ENCODE measurements at places on chromosomes 16 and 17.

DNA sequence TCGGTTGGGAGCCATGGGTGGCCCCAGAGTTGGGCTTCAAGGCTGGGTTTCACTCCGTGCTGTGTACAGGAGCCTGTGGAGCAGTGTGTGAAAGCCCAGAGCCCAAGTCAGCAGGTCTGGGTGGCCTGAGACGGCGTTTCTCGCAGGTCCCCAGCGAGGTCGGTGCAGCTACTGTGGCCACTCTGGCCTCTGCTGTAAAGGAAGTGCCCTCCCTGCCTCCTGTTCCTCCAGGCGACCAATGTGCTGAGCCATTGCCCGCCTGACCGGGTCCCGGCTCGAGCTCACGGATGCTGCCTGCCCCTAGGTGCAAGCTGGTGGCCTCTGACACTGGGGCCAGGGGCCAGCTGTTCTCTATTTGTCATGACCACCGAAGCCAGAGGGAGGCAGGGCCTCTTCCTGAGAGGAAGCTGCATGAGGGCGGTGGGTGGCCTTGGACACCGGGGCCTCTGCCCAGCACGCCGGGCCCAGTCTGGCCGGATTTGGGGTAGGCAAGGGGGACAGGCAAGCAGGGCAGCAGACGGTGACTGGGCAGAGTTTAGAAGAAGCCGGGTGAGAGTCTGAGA, 170.9 kb downstream of the IRF8 start:
- no peak for DNase-seq

GRCh38 chr16:75745242-75745641, 19.0 kb upstream of the CPHXL start:
- no peak for DNase-seq

GRCh38 chr16:8713635-8714172, 39.3 kb downstream of the ABAT start:
- DNase-seq = no peak

DNA sequence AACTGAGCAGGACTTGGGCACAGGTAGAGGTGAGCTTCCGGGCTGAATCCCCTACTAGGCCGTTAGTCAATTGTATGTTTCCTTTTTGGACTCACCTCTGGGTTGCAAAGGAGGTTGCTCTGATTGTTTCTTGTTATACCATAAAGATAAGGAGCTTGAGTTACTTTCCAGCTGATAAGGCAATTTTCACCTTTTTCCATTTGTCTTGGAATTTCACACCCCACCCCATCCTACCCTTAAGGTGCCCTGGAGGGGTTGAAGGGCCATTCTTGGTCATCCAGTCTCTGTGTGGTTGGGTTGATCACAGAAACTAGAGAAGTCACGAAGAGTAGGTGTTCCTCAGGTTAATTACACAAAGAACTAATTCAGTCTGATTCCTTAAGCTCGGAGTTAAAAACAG, 162.2 kb downstream of the CDH13 start:
- no peak for DNase-seq

- no peak for DNase-seq
Measured at GRCh38 chr17:60901242-60901641, 223.6 kb downstream of the BCAS3 start.

DNA sequence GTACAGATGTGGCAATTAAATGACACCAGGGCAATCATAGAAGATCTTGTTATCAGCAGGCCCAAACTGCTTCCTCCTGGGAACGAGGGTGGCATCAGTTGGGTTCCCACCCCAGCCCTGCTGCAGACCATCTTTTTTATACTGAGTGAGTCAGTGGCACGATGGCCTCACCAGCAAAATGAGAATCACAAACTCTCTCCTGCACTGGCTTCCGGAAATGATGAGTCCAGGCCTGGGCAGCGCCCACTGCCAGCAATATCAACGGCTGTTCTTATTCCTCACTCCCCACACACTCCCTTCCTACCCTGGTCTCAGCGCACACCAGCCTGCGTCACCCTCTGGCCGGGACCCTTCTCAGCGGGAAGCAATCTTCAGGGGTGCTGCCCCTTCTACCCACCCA, 340.3 kb downstream of the FOXL1 start:
- no peak for DNase-seq

GRCh38 chr17:27535178-27535928, 79.1 kb downstream of the KSR1 start:
- DNase-seq = no peak

DNA sequence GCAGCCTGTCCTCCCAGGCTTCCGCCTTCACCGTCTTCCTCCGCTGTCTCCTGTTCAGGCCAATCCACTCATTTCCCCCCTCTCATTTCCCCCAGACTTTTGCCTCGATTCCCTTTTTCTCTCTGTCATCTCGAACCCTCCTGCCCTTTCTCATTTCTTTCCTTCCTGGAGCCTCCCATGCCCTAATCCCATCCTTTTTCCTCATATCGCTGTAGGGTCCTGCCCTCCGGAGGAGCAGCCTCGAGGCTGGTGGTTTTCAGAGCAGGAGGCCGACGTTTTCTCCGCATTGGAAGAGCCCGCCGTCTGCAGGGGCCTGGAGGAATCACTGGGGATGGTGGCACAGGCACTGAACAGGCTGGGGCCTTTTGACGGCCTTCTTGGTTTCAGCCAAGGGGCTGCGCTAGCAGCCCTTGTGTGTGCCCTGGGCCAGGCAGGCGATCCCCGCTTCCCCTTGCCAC, 597 bp downstream of the OVCA2 start:
- no peak for DNase-seq

GRCh38 chr17:13671771-13672170, 70.0 kb upstream of the HS3ST3A1 start:
- DNase-seq = no peak

- no peak for DNase-seq
Measured at GRCh38 chr17:83200751-83201150, 121.3 kb downstream of the METRNL start.

- no peak for DNase-seq
Measured at GRCh38 chr16:87133112-87133850, 183.9 kb downstream of the C16orf95 start.

DNA sequence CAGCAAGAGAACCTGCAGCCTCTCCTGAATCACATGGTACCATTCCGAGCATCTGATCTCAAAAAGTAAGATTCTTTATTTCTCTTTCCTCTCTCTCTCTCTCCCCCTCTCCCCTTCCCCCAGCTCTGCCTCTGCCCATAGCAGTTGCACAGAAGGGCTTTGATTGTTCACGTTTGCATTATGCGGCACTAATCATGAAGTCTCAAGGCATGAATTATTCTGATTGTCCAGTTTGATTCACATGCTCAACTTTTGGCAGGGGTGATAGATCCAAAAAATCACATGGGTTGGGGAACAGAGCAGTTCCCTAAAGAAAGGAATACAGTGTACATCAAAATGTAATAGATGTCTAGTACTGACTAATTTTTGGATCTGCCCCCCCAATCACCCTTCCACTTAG, 380.0 kb upstream of the SOX9 start:
- no peak for DNase-seq

DNA sequence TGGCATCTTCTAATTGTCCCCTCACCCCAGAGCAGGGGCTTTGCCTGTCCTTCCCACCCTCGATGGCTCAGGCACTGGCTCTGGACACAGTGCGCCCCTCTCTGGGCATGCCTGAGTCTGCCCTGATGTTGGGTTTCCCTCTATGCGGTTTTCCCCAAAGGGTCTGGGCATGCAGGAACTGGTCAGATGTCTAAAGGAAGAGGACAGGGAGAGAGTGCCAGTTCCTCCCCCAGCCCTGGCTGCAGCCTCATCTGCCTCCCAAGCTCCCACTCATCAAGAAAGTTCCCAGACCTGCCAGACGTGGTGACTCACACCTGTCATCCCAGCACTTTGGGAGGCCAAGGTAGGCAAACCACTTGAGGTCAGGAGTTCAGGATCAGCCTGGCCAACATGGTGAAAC, 41.3 kb upstream of the PABPN1L start:
- DNase-seq = no peak

GRCh38 chr17:35799942-35800341, 4.5 kb upstream of the MMP28 start:
- DNase-seq = no peak

DNA sequence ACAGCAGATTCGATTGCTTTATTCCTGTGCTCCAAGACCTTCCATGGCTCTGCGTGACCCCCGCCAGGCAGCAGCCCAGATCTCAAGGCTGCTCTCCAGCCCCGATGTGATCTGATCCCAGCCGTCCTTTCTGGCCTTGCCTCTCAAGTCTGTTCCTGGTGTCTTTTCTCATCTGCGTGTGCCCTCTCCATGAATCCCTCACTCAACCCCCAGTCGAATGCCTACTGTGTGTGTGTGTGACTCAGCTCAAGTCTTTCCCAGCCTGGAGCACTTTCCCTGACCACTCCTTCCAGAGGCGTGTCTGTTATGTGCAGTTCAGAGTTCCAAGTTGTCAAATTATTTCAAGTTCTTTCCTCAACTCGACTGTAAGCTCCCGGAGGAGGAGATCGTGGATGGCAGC, 64.0 kb downstream of the MRM1 start:
- DNase-seq = no peak

DNA sequence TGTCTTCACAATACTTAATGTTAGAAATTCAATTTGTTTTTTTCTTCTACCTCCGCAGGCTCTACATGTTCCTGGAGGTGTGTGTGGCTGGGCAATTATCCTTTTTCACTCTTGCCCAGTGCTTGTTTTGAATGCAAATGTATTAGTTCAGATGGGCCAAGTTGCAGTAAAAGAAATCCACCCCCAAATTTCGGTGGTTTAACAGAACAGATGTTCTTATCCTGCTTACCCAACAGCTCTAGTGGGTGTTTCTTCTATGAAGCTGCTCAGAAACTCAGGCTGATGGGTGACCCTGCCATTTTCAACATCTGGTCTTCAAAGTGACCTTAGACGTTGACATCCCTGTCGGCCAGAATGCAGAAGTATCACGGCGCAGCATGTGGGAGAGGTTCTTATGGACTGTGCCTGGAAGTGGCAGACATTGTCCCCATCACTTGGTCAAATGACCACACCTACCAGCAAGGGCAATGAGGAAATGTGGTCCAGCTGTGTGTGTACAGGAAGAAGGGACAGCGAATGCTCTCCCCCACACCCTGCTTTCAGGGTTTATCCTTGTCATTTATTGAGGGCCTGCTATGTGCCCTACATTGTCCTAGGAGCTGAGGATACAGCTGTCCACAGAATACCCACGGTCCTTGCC, 157.3 kb downstream of the CDH13 start:
- DNase-seq = no peak

- no peak for DNase-seq
Measured at GRCh38 chr16:84358601-84359295, 9.6 kb upstream of the ATP2C2 start.

GRCh38 chr17:17364338-17364667, 61.1 kb downstream of the NT5M start:
- no peak for DNase-seq

- no peak for DNase-seq
Measured at GRCh38 chr16:759110-759910, 1.2 kb upstream of the MSLN start.

DNA sequence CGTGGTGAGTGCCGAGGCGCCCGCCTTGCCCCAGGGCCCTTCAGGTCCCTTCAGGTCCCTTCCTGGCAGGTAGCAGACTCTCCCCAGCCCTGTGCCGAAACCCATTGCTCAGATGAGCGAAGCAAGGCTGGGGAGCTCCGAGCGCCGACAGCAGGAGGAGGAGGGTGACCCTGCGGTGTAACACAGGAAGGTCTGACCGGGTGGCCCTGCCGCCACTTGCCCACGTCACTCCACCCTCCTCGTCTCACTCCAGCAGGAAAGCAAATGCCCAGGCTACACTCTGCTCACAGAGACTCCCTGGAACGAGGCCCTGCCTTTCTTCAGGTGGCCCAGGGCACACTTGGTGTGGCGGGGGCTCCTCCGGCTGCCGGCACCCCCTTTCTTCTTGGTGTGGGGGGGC, 57.2 kb downstream of the ACTG1 start:
- DNase-seq = no peak

GRCh38 chr16:29011112-29011511, 26.3 kb downstream of the LAT start:
- DNase-seq = no peak

GRCh38 chr17:6494239-6494941, 50.1 kb downstream of the PIMREG start:
- DNase-seq = no peak

DNA sequence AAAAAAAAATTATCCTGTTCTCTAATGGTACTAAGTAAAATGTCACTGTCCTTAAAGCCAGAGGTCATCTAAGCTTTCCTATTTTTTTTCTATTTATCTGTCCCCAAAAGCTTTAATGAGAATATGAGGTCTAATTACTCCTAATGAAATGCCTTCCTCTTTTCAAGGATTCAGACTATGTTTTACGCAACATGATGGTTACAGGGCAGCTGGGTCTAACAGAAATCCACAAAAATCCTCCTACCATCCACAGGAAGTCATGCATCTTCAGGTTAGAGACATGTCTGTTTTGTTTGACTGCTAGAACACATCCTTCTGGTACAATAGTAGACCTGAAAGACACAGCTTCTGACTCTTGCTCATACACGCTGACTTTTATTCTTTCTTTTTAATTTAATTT, 29.7 kb upstream of the NSRP1 start:
- DNase-seq = no peak

DNA sequence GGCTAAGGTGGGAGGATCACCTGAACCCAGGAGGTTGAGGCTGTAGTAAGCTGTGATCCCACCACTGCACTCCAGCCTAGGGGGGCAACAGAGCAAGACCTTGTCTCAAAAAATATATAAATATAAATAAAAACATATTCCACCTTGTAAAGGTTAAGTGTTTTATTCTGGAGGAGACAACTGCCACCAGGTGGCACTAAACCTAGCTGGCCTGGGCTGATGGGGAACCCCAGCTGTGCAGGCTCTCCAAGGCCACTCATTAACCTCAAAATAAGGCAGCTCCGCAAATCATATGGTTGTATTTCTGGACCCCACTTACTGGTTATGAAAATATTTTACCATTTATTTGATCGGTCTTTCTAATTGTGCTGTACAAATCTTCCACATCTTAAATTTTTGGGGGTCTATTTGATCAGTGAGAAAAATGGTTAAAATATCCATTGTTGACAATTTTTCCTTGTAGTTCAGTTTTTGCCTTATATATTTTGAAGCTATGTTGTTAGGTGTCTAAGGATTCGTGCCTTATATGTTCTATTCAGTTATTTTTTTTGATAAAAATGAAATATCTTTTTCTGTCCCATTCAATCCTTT, 8.5 kb upstream of the ICAM2 start:
- DNase-seq = peak; percentile 41

DNA sequence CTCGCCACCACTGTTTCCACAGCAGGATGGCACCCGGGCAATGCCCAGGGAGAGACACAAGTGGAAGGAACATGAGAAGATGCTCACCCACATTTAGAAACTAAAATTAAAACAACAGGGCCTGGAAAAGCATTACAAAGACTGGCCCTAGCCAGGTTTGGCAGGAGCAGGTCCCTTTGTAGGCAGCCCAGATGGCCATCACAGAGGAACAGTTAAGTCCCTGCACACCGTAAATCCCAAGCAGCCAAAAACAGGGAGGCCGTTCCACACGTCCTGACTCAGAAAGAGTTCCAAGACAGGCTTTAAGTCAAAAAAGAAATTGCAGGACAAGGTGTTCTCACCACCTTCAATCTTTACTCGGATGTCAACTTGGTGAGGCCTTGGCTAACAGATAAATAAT, 127.1 kb downstream of the DYNLRB2 start:
- no peak for DNase-seq

- no peak for DNase-seq
Measured at GRCh38 chr16:78823027-78823426, 723.6 kb downstream of the WWOX start.
